ENCODE measurements at places on chromosomes 2 and 18.
A peak's percentile ranks its signal among the peaks of the same experiment; 100 is the strongest.

GRCh38 chr2:73101626-73102256 is 11.0 kb downstream of the RAB11FIP5 start:
- DNase-seq: no peak

GRCh38 chr2:157902692-157903091 is 26.6 kb upstream of the ACVR1 start:
- no peak for DNase-seq

DNA sequence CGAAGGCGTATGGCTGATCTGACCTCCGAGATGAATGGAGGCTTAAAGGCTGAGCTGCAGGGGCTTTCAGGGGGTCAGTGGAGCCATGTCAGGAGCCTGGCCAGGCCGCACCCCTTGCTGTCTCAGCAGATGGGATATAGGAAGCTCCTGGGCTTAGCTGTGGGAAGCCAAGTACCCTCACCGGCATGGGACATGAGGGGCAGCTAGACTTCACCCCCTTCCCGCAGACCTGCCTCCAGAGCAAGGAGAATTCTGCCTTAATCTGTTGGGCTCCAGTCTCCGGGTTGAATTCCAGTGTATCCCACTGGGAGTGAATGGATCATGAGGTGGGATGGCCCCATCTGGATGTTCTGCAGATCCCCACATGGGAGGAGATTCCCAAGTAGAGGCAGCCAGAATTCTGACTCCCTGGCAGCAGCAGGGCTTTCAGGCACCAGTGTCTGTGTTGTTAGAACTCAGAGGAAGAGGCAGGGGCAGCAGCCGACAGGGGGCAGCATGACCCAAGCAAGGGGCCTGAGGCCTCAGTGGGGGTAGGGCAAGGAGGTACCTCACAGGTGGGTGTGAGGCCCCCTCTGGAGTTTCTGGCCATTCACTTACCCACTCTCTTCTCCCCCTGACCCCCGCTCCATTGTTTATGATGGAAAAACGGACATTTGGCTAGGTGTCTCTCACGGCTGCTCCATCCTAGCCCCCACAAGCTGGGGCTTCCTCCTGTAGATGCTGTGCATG is 19.1 kb downstream of the CAPG start:
- peak; percentile 39 for DNase-seq

GRCh38 chr2:168076731-168077130 is 170.7 kb downstream of the STK39 start:
- no peak for DNase-seq

DNA sequence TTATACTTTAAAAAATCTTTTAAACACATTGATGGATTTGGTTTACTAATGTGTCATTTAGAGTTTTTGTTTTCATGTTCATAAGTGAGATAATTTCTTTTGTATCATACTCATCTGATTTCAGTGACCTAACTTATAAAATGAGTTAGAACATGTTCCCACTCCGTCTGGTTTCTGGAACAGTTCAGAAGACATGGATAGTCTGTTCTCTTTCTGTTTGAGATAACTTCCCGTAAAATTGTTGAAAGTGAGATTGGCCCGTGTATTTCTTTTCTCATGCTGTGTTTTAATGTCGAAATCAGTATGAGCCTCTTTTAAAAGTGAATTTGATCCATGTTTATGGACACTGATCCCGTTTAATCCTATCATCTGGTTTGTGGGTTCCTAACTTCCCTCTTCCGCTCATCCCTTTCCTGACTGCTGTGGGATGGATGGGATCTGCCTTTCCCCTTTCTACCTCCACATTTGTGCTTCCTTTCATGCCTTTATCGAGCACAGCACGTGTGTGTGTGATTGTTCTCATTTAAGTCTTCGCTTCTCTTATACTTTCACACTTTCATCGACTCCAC is 78.9 kb downstream of the COPS8 start:
- no peak for DNase-seq

GRCh38 chr2:234764372-234764771 is 187.4 kb upstream of the SH3BP4 start:
- DNase-seq: no peak

DNA sequence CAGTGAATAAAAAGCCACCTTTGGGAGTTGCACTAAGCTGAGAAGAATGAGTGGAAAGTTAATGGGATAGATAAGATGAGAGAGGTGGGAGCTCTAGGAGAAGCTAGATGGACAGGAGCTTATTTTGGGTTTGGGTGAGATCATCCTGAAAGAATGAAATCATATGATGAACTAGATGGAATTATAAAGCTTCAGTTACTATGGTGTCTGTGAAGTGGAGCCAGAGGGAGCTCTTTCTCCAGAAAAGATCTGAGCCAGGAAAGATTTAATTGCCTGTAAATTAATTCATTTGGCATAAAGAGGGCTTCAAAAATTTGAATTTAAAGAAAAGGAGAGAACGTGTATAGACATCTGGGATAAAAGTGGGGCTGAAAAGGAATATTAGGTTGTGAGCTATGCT is 10.3 kb downstream of the DNAH6 start:
- DNase-seq: no peak

DNA sequence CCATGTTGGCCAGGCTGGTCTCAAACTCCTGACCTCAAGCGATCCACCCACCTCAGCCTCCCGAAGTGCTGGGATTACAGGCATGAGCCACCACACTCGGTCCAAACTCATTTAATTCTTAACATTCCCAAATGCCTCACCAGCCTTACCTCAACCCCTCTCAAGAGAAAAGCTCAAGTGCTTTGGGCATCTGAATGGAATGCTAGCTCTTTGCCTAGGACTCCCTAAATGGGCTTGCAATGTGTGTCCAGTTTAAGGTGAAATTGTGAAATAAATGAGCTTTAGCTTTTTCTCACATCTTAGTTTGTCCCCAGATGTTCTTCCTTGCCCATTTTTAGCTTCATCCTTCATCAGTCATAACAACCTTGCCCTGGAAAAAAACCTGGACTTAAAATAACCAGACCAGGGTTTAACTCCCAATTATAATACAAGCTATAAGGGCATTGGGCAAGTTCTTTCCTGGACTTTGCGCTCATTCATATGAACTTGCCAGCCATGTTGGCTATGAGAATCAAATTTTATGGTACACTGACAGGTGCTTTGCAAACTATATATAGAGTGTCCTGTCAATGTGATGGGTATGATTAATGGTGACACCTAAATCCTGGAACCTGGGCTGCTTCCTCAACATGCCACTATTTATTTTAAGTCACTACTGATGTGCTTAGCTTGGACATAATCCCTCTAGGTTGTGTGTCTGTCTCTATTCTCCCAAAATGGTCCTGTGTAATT is 95.1 kb upstream of the SERPINE2 start:
- DNase-seq: no peak

GRCh38 chr2:137829251-137829650 is 135.0 kb upstream of the HNMT start:
- DNase-seq: no peak

- DNase-seq: no peak
Measured at GRCh38 chr2:37916512-37917082, 8.5 kb upstream of the RMDN2 start.

DNA sequence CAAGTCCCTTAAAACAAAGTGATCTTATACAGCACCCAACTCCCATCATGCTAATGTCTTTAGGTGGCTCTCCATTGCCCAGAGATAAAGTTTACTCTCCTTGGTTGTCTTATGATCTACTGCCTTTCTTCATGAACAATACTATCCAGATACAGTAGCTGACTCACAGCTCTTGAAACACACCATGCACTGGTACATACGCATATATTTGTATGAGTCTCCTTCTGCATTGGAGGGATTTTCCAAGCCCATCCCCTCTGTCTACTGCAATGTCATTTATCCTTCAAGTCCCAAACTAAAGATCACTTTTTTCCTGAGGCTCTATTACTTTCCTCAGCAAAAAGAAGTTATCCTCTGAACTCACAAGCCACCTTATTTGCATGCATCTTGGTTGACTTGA is 84.7 kb upstream of the LRATD1 start:
- DNase-seq: no peak

- DNase-seq: no peak
Measured at GRCh38 chr18:48203961-48204666, 205.1 kb downstream of the ZBTB7C start.

DNA sequence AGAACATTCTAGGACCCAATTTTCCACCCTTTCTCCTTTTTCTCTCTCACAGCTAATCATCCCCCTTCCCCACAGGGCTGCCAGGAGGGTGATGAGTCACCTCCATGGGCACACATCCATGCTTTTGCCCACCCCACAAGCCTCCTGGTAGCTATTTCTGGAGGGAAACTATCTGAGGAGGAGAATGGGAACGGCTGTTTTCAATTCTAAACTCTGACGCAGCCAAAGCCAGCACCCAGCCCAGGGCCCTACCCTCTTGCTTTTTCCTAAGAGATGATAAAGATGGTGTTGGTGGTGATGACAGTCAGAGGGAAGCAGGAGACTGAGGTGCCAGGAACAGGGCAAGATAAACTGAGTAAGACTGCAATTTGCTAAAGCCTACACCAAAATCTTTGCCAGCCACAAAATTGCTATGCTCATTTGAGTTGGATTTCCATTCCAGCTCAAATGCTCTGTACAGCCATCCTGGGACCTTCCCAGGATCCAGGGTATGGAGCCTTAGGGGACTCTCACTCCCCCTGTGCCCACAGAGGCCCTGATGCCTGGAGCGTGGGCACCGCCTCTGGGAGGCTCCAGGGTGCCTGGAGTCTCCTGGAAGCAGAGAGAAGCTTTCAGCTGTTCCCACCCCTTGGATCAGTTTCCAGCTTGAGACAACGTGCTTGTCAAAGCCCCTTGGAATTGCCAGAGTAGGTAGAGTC is 62.0 kb upstream of the FZD7 start:
- DNase-seq: no peak

- no peak for DNase-seq
Measured at GRCh38 chr18:62976227-62976626, 260.9 kb downstream of the PHLPP1 start.

- no peak for DNase-seq
Measured at GRCh38 chr2:124476291-124476690, 451.2 kb downstream of the CNTNAP5 start.
